ENCODE measurements at places on chromosomes 5 and 9. TPM values are rescaled to one million over a fixed set of nuclear protein-coding genes. Genes with fewer than 3 reads are reported as not detected.

DNA sequence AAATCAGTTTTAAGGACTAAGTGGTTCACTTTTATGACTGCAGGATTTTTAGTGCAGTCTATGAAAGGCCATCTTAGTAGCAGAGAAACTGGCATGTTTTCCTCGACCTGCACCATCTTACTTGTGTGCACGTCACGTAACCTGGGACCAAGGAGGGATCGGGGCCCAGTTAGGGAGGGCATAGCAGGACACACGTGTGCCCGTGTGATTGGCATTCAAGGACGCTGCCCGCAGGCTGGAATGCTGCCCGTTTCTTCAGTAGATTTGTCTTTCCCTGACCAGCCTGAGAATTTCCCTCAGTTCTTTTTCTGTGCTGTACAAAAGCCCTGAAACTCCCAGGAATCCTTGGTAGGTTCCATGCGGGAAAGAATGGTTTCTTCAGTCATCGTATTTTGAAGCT, 196.3 kb downstream of the TRIO start:
- no peak for DNase-seq

EQTN gene
- total RNA-seq: not detected

GRCh38 chr9:214648-215493, at the start of gene DOCK8:
TSS of gene DOCK8 (plus strand) at chr9:214865. CDS start at chr9:214977, 112 bp downstream.
- DNase-seq: peak; percentile 83

STPG3 gene
- not detected for total RNA-seq

- no peak for DNase-seq
These were observed 311.2 kb downstream of the TRIM32 start for GRCh38 chr9:116998305-116998704.

- DNase-seq: no peak
These were observed 355.9 kb upstream of the TLE4 start for GRCh38 chr9:79215821-79216220.

DNA sequence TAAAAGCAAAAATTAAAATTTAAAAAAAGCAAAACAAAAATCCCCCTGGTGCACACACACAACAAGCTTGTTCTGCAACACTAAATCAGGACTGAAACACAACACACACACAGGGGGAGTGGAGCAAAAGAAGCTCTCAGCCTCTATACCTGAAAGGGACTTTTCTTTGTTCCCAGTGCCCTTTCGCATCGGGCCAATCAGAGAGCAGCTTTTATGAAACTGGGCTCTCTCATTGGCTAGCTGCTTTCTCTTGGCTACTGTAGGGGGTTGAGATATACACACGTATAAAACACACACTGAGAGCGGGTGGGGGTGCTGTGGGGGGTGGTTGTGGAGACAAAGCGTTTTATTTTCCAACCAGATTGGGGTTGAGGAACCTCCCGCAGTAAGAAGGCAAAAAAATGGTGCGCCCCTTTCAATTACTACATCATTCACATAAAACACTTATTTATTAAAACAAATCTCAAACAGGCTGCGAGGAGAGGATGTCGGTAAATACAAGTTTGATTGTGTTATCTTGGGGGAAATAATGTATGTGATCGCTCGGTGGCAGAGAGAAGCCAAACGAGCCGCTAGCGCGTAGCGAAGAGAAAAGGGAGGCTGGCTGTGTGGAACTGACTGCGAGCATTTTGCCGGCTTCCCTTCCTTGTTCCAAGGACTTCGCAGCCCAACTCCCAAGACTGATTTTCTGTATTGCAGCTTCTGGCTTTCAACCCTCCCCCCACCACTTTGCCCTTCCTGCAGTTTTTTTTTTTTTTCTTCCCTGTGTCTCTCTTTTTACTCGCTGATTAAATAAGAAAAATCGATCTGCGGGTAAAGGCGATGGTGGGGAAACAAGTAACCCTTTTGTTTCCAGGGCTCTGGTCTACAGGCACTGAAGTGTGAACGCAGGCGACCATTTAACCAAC, 2.5 kb upstream of the ZNF608 start:
- DNase-seq: peak; percentile 92

- no peak for DNase-seq
These were observed 44.5 kb upstream of the CDH6 start for GRCh38 chr5:31148959-31149475.

SOX30 gene
- total RNA-seq: 0.13 TPM

BRINP1 gene
- total RNA-seq: 12.4 TPM

KIF4B gene
- total RNA-seq: 0.07 TPM

DNA sequence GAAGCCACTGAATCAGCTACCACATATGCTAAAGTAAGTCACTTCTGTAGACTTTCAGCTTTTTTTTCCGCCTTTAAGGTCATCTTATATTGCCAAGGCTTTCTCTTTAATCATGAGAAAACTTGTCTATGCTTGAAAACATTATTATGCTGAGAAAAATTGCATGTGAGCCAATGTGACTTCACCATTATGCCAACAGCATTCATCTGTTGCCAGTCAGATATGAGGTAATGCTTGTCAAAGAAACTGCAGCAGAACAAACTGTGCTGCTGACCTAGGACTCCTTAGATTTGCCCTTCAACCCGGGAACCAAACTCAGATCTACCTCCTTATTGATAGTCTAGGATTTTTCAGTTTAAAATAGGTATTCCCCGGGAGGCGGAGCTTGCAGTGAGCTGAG, 34.3 kb downstream of the SLC44A1 start:
- DNase-seq: no peak

- no peak for DNase-seq
These were observed 505.3 kb upstream of the DAP start for GRCh38 chr5:11266331-11266730.

- DNase-seq: no peak
These were observed 26.9 kb upstream of the GALNT10 start for GRCh38 chr5:154163327-154164248.

DNA sequence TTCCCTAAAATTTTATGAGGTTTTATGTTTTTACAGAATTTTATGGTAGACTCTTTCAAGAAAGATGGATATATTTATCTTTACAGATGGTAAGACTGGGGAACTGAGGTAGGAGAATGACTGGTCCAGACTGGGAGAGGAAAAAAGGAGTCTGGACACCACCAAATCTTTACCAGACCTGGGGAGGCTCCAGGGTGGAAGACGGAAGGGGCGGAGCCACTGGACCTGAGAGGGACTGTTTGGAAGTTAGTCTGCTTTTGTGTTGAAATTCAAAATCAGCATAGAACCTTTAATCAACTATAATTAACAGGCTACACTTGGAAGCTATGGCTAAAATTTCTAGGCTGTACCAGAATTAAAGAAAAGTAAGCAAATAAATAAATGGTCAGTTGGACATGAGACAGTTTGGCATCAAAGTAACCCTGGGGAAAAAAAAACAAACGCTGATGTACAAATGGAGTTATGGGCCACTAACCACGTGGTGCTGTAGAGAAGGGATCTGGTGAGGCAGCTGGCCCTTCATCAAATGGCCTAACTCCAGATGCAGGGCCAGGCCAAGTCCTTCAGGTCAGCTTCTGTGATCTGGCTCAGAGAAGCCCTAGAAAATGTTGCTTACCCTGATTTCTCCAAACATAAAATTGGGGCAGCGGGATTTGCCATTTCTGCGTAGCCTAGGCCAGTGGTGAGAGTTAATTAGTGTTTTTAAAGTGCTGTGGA, 155.1 kb downstream of the ARSB start:
- DNase-seq: no peak

- no peak for DNase-seq
These were observed 114.5 kb upstream of the LPAR1 start for GRCh38 chr9:111152614-111153406.

Data from H9 (cell line).